Tibial nerve (tissue), 4 donors: ENCODE measurements at places on chromosomes 13 and 19. TPM values are rescaled to one million over a fixed set of nuclear protein-coding genes. Genes with fewer than 3 reads are reported as not detected.

- no peak for DNase-seq
These were observed 12.0 kb downstream of the ZSWIM9 start for GRCh38 chr19:48182434-48182833.

GRCh38 chr13:97710797-97711196 is 242.7 kb upstream of the IPO5 start:
- DNase-seq: no peak

STK24 gene
- 55.7 TPM for total RNA-seq

DNA sequence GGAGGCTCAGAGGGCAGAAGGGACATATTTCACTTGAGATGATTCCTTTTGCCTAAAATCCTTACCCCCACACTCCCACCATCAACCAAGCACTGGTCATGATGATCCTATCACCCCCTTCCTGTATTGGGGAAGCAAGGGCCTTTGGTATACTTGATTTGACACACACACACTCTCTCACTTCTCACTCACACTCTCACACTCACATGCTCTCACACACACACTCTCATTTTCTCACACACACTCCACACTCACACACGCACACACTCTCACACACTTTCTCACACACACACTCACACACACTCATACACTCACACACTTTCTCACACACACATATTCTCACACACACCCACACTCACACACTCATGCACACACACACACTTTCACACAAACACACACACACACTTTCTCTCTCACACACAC is 8.6 kb downstream of the RGCC start:
- no peak for DNase-seq

NCR1 gene
- 4.6 TPM for total RNA-seq

DNA sequence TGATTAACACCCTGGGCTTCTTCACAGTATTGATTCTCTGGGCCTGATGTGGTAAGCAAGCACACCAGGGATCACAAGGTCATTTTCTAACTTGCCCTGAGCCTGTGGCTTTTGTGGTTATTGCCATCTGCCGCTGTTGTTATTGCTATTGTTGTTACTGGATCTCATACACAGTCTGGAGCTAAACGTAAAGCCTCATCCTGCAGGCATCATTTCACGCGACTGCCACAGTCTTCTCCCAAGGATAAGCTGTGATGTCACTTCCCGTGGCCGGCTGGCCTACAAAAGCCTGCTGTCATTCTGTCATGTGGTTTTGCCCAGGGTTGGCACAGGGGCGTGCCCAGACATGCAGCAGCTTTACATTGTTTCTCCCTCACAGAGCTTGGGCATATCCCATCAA is 154.0 kb upstream of the GPR12 start:
- DNase-seq: no peak

DNA sequence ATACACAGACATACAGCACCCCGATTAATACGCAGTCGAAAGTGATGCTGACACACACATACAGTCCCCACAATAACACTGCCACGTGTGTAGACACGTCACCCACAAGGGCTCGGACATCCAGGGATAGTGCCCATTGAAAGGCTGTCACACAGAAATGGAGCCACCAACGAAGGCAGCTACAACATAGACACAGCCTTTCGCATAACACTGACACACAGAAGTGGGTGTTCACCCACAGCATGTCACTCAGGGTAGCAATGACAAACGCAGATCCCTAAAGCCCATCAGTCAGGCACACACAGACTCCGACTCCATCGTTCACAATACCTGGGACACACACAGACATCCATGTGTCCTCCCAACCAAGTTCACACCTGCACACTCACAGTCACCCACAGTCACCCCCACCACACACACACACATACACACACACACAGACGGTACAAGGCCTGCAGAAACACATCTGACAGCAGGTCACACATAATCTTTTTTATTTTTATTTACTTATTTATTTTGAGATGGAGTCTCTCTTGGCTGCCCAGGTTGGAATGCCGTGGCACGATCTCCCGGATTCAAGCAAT is 10.4 kb upstream of the NANOS3 start:
- DNase-seq: no peak

DNA sequence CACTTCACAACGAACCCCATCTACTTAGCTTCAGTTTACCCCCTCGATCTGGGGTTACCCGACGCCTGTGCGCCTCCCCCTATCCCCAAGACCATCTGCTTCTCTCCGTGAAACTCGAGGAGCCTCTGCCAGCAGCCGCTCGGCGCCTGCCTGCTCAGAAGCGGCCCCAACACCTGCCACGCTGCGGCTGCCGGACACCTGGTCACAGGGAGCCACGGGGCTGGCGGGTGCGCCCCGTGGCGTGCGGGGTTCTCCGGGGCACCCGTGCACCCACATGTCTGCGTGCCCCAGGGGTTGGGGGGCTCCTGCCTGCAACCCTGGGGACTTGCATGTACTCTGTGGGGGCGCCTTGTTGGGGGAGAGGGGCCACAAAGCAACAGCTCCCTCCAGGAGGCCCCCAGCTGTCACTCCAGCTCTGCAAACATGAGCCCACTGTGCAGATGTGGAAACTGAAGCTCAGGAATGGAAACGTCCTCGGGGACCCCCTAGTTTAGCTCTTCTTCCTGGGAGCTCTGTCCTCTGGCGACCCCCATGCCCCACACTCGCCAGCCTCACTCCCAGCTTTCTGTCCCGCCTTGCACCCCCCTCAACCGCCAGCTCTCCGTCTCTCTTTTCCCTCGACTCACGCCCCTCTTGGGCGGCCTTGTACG is 7.0 kb upstream of the SEMA6B start:
- DNase-seq: no peak

LRRC4B gene
- total RNA-seq: 2.0 TPM

SHD gene
- total RNA-seq: not detected

- DNase-seq: no peak
These were observed 21.1 kb downstream of the CLEC17A start for GRCh38 chr19:14603990-14604387.

ATXN8OS gene
- not detected for total RNA-seq

CD70 gene
- not detected for total RNA-seq

DNA sequence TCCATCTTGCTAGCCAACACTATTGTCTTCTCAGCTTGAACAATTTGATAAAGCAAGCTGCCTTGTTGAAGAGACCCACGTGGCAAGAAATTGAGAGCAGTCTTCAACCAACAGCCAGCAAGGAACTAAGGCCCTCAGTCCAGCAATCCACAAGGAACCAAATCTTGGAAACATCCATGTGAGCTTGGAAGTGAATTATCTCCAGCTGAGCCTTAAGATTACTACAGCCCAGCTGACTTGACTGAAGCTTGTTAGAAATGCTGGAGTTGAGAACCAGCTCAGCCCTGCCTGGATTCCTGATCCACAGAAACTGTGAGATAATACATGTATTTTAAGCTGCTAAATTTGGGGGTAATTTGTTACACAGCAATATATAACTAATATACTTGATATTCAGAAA is 26.2 kb upstream of the DCT start:
- DNase-seq: no peak

GRCh38 chr19:45485305-45486077 is 11.4 kb downstream of the RTN2 start:
- peak; percentile 99 for DNase-seq

GRCh38 chr19:44677019-44677811 is 5.9 kb downstream of the CEACAM19 start:
- no peak for DNase-seq
